ENCODE measurements at places on chromosomes 6 and 20.

DNA sequence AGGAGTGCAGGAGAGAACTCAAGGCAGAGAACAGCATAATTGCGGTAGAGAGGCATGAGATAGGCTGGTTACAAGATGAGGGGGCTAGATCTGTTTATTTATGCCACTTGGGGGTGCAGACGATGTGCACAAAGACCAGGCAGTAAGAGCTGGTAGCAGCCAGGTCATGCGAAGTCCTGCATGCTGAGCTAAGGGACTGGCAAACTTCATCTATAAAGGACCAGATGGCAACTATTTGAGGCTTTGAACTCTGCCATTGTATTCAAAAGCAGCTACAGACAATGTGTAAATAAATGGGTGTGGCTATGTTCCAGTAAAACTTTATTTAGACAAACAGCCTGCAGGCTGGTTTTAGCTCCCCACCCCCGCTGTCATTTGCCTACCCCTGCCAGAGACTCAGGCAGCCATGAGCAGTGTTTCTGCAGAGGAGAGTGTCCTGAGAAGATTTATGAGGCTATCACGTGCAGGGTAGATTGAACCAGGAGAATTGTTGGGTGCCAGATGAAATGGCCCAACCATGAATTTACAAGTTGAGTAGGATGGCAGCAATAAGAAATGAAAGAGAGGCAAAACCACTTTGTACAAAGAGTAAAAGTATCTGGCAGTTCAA is 253.4 kb upstream of the MOCS1 start:
- DNase-seq = no peak

DNA sequence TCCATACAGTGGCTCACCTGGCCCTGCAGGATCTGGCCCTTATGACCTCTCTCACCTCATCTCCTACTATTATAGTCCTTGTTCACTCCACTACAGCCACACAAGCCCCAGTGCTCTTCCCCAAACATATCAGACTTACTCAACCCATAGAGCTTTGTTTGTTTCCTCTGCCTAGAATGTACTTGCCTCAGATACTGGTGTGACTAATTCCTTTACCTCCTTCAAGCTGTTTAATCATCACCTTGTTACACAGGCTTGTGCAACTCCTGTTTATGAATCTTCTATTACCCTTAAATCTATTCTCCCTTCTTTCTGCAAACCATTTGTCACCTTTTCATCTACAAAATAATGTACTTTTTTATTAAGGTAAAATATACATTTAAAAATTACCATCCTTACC is 3.2 kb downstream of the DEFB125 start:
- DNase-seq = no peak

DNA sequence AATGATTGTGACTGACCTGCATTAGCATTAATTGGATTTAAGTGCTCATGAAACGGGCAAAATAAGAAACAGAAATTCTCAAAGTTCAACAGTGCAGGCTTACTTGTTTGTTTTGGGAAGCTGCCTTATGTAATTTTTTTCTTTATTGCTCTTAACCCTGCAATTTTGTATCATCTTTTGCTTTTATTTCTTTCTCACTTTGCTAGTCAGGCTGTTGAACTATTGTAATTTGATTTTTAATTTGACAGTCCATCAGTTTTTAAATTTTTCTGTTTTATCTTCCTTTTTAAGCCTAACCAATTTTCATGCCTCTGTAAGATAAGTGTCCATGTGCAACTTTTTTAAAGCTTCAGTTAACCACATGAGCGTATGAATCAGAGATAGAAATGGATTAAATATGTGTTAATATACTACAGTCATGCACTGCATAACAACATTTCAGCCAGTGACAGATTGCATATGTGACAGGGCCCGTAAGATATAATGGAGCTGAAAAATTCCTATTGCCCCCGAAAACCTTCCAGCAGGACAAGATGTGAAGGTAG is 44.6 kb downstream of the PEX7 start:
- no peak for DNase-seq

GRCh38 chr20:4809707-4810106 is 88.0 kb downstream of the PRND start:
- no peak for DNase-seq

DNA sequence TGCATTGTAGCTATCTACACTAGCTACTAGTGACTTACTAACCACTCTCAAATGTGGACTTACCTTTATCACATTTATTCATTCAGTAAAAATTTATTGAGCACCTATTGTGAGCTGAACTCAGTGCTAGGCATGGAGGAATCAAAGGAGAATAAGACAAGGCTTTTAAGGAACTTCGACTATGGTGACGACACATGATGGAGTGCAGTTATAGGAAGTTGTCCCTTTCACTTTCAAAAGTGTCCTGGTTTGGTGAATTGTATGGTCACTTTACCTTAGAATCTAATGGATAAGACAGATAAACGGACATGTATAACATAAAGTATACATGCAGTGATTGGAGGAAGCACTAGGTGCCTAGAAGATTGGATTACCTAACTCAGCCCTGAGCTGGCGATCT is 4.3 kb downstream of the AKAP7 start:
- no peak for DNase-seq

DNA sequence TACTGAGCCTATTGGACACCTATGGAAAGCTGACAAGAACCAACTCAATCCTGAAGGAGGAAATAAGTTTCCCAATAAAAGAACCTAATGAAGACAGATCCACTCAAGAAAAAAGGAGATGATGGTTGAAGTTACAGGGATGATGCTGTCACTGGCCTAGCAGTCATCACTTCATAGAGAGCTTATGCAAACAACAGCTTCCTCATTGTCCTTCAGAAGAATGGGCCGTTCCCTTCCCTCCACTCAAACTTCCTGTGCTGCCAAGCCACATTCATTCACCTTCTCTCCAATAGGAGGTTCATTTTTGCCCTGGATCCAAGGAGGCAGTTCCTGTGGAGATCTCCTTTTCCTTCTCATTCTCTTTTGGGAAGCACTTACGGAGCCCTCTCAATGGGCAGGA is 13.8 kb upstream of the PM20D2 start:
- no peak for DNase-seq

GRCh38 chr20:50551288-50551687 is 41.1 kb downstream of the PTPN1 start:
- DNase-seq = no peak

DNA sequence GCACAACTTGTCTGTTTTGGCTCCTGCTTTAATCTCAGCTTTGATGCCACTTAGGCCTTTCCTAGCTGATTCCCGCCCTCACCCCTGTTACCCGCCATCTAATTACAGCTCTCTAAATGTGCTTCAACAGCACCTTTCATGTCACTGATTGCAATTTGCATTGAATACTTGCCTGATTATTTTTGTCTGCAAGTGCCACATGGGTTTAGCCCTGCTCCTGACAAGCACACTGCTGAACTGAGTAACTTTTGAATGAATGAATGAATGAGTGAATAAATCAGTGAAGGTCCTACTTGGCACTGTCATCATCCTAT is 591 bp upstream of the DCBLD1 start:
- no peak for DNase-seq

GRCh38 chr20:46255440-46256104 is 52.7 kb downstream of the CDH22 start:
- no peak for DNase-seq

DNA sequence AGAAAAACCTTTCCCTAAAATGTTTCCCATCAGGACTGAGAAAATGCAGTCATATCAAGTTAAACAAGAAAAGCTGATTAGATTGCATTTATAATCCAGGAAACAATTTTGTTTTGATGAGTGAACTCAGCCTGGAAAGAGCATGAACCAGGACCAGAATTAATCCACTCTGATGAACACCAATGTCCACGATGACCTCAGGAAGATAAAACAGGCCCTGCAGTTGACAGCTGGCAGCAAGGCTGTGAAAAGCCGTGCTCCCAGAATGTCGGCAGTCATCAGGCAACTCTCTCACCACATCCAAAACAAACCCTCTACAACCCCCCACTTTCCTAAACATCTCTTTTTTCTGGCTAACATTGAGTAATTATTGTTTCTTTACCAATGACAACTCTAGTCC is 74.0 kb upstream of the PROKR2 start:
- no peak for DNase-seq

- DNase-seq = no peak
These were observed 359.6 kb upstream of the KCNQ5 start for GRCh38 chr6:72262254-72262653.

GRCh38 chr6:121437851-121438651 is 2.6 kb downstream of the GJA1 start:
- DNase-seq = no peak

Data from stimulated activated CD4-positive, alpha-beta T cell treated with anti-CD3 and anti-CD28 coated beads, TNF-alpha, amount 100 ng/mL, for 1 hour (primary cell).